Endothelial cell (in vitro differentiated cells): ENCODE measurements at places on chromosomes 1 and 21. TPM values are rescaled to one million over a fixed set of nuclear protein-coding genes. Genes with fewer than 3 reads are reported as not detected.

GRCh38 chr1:190067592-190067991, 410.1 kb downstream of the BRINP3 start:
- no peak for DNase-seq
- H3K27me3 ChIP-seq: no peaks in the 10 kb centered on the region
- H3K4me3 ChIP-seq: no peak overlapping the region
- no peaks in the 10 kb centered on the region for H3K4me1 ChIP-seq
- no peaks in the 10 kb centered on the region for H3K36me3 ChIP-seq

DNA sequence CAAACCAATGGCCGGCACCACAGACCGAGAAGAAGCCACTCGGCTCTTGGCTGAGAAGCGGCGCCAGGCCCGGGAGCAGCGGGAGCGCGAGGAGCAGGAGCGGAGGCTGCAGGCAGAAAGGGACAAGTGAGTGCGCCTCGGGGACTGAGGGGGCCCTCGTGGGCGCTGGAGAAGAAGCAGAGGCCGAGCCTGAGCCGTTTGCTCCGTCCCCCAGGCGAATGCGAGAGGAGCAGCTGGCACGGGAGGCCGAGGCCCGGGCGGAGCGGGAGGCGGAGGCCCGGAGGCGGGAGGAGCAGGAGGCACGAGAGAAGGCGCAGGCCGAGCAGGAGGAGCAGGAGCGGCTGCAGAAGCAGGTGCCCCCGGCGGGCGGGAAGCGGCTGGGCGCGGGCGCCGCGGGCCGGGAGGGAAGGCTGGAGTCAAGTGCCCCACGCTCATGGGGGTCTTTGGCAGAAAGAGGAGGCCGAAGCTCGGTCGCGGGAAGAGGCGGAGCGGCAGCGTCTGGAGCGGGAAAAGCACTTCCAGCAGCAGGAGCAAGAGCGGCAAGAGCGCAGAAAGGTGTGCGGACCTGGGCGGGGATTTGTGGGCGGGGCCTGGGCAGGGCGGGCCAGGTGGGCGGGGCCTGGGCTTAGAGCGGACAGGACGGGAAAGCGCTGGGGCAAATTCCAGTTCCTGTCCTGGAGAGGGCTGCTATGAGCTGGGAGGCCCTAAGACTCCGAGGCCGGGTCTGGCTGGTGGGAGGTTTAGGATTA, 22.7 kb downstream of the MAP7D1 start:
- no peak overlapping the region for H3K27ac ChIP-seq
- peaks cover 20% of the 10 kb centered on the region for H3K4me1 ChIP-seq
- DNase-seq: peak; percentile 53
- H3K27me3 ChIP-seq: peaks cover 14% of the 10 kb centered on the region
- H3K4me3 ChIP-seq: peak overlapping the region; percentile 53

GRCh38 chr1:37325010-37325409, 149.4 kb upstream of the ZC3H12A start:
- no peaks in the 10 kb centered on the region for H3K4me1 ChIP-seq
- no peak overlapping the region for H3K27ac ChIP-seq
- H3K27me3 ChIP-seq: no peaks in the 10 kb centered on the region
- no peak for DNase-seq
- no peaks in the 10 kb centered on the region for H3K36me3 ChIP-seq
- no peak overlapping the region for H3K4me3 ChIP-seq

The TMEM240 gene
- total RNA-seq: 6.6 TPM
